Myocyte (in vitro differentiated cells): ENCODE measurements at places on chromosomes 16 and 17. TPM values are rescaled to one million over a fixed set of nuclear protein-coding genes. Genes with fewer than 3 reads are reported as not detected.

GRCh38 chr17:62588109-62588508 is 39.4 kb upstream of the MRC2 start:
- DNase-seq: no peak

GRCh38 chr17:44932096-44932786 is 15.3 kb downstream of the KIF18B start:
- DNase-seq: no peak

DNA sequence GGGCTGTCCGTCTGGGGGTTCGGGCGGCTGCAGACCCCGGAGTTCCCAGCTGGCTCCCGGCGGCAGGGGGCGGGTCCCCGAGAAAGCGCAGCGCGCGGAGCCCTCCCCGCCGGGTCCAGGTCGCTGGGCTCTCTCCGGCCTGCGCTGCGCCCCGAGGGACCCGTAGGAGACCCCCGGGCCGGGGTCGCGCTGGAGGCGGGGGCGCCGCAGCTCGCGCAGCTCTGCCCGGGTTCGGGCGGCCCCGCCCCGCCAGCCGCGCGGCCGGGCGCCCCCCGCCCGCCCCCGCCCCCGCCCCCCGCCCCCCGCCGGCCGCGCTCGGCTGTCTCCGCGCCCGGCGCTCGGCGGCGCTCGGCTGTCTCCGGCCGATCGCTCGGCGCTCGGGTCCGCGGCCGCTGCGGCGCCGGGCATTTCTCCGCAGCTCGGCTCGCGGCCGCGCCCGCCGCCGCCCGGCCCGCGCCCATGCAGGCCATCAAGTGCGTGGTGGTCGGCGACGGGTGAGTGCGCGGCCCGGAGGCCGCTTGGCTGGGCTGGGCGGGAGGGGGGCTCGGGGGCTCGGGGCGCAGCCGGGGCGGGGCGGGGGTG is at the start of gene RAC3:
TSS of gene RAC3 (plus strand) at position 376 of the 582 bp plus-strand sequence. CDS start at position 460, 84 bp downstream.
- DNase-seq: no peak

DNA sequence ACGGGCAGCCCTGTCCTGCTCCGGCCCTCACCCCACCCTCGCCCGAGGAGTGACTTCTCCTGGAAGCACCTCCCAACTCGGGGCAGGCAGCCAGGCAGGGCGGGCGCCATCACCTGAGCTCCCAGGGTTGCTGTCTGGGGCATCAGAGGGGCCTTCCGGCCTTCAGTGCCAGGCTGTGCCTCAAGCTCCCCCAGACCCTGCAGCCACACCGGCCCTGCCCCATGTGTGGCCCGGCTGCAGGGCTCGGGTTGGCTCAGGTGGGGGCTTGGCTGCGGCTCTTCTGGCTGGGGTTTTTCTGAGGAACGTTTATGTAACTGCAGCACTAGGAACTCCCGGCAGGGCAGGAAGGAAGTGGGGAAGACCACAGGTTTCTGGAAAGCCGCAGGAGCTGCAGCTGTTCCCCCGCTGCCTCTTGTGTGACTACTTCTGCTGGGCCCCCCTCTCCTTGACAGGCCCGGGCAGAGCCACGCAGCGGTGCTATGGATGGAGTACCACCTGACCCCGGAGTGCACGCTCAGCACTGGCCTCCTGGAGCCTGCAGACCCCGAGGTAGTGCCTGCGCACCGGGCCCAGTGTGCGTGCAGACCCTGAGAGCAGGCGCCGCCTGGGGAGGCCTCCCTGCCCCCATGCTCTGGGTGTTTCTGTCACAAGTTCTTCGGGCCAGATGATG is 45.6 kb downstream of the PRMT7 start:
- DNase-seq: no peak

GRCh38 chr17:55664287-55664686 is 58.4 kb downstream of the TMEM100 start:
- DNase-seq: no peak

GRCh38 chr16:22397931-22398330 is 23.5 kb upstream of the CDR2 start:
- no peak for DNase-seq

The FOXJ1 gene
- not detected in 2 replicates for total RNA-seq

The SLC9A5 gene
- 0.94 and 1.2 TPM in 2 replicates for total RNA-seq

The TK1 gene
- total RNA-seq: 3.6 and 4.5 TPM in 2 replicates

The ACSM5 gene
- total RNA-seq: 2.0 and 2.7 TPM in 2 replicates
